NCI-H1694 treated with DMSO at 0.1 percent for 48 hours (cell line): ENCODE measurements at places on chromosomes 12 and 14.
A peak's percentile ranks its signal among the peaks of the same experiment; 100 is the strongest.

DNA sequence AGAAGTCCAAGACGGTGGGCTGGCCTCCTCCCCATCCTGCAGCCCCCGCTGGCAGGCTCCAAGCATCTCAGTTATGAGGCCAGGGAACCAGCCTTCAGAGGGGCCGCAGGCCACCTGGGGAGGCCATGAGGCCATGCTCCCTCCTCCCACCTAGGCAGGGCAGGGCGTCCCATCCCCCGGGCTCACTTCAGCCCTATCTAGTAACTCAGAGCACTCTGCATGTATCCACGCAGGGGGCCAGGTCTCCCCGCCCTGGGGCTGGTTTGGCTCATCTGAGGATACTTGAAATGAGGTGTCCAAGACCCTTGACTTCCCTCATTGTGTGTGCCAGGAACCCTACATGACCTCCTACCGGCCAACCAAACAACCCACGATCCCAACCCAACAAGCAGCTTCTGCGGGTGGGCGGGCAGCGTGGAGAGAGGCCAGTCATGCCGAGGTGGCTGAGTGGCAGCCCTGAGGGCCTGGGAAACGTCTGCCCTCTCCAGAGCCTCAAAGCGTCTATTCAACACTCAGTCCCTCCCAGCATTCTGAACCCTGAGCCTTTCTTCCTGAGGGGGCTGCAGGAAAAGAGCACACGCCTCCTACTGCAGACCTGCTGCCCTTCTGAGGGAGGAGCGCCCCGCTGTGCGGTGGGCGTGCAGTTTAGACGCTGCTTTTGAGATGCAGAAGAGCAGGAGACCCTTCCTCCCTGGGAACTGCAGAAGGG is 16.8 kb downstream of the ISCA2 start:
- DNase-seq = no peak

- no peak for DNase-seq
Observed at GRCh38 chr12:43105426-43105981, 446.5 kb downstream of the ADAMTS20 start.

DNA sequence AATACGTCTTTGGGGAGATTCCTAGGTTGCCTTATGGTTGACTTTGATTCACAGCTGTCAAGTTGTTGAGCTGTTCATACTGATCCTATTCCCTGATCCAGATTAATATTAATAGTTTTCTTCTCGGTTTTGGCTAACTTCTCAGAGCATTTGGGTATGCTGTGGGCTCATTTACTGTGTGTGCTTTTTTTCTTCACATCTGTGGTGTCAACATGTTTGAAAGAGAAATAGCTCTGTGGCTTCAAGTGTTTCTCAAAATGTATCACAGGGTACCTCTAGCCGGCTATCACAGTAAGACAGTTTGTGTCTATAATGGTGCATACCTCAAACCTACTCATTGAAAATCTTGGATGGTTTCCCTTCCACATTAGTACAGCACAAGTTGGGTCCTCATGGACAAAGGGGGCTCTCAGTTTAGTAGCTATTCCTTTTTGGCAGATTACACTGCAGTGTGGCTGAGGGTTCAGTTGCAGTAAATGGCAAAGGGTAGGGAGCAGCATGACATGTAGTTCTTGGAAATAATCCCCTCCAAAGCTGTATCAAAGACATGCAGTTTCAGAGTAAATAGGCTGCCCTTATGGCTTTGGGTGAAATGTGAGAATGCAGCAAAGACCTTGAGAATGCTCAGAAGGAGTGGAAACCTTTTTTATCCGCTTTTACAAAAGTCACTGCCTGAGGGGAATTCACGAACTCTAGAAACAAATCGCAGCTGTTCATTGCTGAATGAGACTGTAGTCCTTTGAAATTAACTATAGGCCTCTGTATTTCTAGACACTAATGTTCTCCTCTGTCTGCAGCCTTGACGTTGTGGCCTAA is 102.4 kb upstream of the ATF1 start:
- no peak for DNase-seq

DNA sequence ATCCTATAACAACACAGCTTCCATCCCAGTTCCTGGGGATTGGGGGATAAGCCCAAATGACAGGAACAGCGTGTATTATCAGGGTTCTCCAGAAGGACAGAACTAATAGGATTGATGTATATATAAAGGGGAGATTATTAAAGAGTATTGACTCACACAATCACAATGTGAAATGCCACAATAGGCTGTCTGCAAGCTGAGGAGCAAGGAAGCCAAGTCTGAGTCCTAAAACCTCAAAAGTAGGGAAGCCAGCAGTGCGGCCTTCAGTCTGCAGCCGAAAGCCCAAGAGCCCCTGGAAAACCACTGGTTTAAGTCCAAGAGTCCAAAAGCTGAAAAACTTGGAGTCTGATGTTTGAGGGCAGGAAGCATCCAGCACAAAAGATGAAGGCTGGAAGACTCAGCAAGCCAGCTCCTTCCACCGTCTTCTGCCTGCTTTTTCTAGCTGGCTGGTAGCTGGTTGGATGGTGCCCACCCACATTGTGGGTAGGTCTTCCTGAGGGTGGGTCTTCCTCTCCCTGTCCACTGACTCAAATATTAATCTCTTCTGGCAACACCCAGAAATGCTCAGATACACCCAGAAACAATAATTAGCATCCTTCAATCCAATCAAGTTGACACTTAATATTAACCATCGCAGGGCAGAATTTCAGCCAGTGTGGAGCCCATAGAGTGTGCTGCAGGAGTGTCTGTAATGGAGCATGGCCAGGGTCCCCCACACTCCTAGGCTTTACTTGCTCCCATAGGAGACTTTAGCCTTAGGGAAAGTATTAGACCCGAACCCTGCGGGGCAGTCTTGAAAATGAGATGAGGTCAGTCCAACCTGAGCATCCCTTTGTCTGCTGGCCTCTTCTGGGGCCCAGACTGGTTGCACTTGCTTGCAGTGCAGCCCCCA is 111.1 kb downstream of the SINHCAF start:
- DNase-seq = no peak

- DNase-seq = no peak
Observed at GRCh38 chr12:121892673-121893561, 4.3 kb downstream of the PSMD9 start.

DNA sequence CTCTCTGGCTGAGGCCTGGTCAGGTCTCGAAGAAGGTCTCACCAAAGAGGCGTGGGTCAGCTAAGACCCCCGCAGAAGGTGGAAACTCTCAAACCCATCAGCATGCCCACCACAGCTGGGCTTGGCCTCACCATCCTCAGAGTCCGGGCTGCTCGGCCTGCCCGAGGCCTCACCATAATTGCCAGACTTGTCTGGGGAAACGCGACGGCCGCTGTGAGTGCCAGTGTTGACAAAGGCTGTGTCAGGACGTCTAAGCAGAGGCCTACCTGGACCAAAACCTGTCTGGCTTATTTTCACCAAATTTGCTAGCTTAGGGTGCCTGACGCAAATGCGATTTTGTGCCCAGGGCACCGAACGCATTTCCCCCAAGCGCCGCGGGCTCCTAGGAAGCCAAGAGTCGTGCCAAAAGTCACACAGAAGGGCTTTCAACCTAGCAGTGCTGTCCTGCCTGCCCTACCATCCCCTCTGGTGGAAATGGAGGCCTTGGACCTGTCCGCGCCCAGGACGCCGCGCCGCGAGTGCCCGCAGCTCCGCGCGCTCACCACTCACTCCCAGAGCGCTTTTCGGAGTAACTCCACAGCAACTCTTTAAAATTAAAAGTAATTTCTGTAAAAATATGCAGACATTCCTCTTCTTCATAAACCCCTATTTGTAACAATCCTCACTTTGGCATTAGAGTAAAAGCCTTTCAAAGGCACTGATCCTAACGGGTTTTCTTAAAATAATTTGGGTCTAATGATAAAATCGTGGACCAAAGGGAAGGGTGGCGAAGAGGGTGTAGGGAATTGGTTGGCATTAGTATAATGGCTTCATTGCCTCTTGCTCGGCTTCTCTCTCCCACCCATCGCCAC is 1.2 kb upstream of the ALX1 start:
- DNase-seq = no peak

- DNase-seq = no peak
Observed at GRCh38 chr12:44812062-44812461, 64.1 kb downstream of the NELL2 start.

GRCh38 chr12:114681116-114681871 is 2.7 kb downstream of the TBX3 start:
- no peak for DNase-seq

- no peak for DNase-seq
Observed at GRCh38 chr12:17137396-17137795, 531.4 kb upstream of the LMO3 start.

DNA sequence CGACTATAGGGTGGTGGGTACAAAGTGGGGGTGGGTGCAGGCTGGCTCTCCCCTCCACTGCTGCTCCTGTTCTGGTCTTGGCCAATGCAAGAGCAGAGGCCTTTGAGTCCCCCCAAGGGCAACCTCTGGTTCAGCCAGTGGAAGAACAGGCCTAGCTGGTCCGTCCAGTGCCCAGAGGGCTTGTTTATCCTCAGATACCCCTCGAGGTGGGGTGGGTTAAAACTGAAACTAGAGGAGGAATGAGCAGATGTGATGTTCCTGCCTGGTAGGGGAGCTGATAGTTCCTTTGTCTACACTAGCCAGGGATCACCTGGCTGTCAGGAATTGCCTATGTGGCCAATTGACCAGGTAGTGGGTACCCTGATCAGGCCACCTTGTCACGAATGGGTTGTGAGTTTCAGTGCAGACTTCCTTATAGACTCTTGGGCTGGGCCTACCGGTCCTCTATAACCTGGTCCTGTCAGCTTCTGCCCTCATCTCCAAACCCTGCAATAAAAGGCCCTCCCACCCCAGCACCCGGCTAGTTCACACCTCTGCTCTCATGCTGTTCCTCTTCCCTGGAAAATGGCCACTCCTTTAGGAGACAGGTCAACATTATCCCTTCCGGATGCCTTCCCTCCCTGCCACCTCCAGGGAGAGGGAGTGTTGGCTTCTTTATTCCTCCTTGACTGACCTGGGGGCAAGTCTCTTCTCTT is 10.7 kb upstream of the HSP90AA1 start:
- DNase-seq = no peak

- no peak for DNase-seq
Observed at GRCh38 chr14:67652189-67652588, 22.2 kb downstream of the VTI1B start.

DNA sequence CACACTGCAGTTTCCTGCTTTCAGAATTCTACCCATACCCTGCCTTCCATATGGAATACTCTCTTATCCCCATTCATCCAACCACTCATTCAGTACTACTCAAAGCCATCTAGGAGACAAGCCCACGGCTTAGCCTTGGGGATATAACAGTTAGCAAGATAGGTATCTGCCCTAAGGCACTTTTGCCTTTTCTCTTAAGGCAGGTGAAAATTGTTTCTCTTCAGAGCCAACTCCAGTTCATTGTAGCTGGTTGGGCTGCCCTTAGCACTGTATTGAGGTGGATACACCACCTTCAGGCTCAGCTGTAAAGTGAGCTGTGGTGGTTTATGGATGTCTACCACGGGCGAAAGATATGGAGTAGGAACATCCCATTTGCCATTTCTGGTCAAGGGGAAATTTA is 729.7 kb upstream of the TBX3 start:
- no peak for DNase-seq

GRCh38 chr12:120257041-120257821 is 8.3 kb downstream of the PXN start:
- DNase-seq = peak; percentile 20

DNA sequence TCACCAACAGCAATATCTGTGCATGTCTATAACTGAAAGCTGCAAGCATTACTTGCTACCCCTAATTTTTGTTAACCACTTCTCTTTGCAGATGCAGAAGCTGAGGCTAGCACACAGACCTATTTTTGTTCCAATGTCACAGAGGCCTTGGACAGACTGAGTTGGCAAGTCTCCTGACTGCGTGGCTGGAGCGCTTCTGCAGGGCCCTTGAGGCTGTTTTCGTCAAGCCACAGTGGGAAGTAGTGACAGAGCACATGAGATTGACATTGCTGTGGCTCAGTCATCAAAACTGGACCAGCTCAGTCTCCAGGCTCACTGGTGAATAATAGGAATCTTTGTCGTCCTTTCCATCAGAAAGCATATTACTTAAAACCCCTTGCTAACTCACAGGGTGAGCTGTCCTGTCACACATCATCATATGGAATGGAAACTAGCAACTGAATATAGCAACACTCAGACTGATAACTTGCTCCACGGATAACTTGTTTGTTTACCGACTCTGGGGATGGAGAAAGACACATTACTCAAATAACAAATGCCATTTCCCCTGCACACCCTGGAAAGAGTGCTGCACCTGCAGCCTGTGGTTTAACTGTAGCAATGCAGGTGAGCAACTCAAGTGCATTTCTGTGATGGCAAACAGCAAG is 43.6 kb upstream of the DDX11 start:
- DNase-seq = no peak

DNA sequence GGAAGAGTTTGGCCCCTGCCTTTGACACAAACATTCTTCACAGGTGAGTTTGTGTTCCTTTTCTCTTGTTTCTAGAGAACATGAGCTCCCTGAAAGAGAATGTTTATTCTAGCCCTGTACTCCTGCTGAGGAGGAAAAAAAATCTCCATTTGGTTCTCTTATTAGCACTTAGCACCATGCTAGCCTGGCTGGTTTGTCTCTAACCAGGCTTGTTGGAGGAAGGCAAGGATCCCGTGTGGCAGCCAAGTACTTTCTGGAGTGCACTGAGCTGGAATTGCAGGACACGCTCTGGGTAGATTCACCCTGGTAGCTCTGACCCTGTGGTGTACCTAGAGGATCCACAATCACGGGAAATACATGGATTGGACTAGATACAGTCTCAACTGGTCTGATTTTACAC is 41.9 kb downstream of the KCNA1 start:
- DNase-seq = no peak

- no peak for DNase-seq
Observed at GRCh38 chr12:40942326-40942725, 245.8 kb upstream of the PDZRN4 start.

DNA sequence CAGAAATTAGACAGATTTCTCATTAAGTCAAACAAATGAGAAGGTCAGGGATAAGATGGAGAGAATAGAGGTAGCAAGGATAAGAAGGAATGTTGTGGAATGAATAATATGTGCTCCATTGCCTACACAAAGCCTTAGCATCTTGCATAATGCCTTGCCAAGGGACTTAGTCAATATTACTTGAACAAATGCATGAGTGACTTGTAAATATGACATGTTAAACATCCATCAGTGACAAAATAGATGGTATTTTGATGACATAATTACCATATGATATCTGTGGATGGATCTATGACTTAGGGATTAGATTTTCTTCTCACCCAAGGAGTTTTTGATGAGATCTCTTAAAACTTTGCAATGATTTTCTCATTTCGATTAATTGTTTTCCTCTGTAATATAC is 194.1 kb upstream of the RASSF8 start:
- no peak for DNase-seq

DNA sequence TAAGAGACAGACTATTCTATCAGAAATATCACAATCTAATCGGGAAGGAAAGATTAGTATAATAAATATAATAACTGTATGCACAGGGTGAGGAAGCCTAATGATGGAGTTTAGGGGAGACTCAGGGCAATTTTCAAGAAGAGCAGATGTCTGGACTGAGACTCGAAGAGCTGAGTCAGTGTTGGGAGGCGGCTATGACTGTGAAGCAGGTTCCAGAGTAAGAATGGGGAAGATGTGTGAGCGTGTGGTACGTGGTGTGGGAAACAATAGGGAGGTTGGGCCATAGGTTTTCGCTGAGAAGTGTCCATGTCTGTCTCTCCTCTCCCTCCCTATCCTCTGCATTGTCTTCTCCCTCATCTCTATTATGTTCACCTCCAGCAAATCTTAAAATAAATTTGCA is 85.6 kb downstream of the LMO3 start:
- no peak for DNase-seq

- no peak for DNase-seq
Observed at GRCh38 chr12:117563007-117563406, 201.6 kb upstream of the NOS1 start.

GRCh38 chr12:103308396-103308795 is 187.4 kb downstream of the C12orf42 start:
- no peak for DNase-seq
